ENCODE measurements at places on chromosomes 2 and 18.

DNA sequence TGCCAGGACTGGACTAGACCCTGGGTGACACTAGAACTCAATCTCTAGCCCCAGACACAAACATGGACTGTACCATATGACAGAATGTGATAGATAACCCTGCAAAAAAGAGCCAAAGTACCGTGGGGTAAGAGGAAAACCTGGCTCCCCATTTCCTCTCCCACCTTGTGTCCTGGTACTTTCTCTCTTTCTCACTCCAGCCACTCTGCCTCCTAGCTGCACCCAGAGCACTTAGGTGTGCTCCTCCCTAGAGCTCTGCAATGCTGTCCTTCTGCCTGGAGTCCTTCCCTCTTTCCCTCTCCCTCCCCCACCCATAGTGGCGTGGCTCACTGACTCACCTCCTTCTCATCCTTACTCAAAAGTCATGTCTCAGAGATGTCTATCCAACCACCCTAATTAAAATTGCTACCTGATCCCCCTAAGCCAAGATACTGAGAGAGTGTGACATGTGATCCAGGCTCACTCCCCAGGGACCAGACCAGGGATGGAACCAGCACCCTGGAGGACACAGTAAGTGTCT lies 171.3 kb downstream of the LOXHD1 start:
- DNase-seq = no peak

GRCh38 chr18:75554176-75554575 lies 126.7 kb upstream of the SMIM21 start:
- no peak for DNase-seq

GRCh38 chr2:33221046-33221784 lies 255.2 kb upstream of the RASGRP3 start:
- no peak for DNase-seq

- DNase-seq = no peak
Measured at GRCh38 chr2:231992888-231993287, 31.4 kb downstream of the DIS3L2 start.

- DNase-seq = peak; percentile 39
Measured at GRCh38 chr2:122999258-122999657, 1025.8 kb upstream of the CNTNAP5 start.

- DNase-seq = peak; percentile 74
Measured at GRCh38 chr18:35580701-35581539, 620 bp upstream of the GALNT1 start.

DNA sequence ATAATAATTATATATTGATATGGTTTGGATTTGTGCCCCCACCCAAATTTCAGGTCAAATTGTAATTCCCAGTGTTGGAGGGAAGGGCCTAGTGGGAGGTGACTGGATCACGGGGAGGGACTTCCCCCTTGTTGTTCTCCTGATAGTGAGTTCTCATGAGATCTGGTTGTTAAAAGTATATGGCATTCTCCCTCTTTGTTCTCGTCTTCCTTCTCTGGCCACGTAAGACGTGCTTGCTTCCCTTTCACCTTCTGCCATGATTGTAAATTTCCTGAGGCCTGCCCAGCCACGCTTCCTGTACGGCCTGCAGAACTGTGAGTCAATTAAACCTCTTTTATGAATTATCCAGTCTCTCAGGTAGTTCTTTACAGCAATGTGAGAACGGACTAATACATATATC lies 88.3 kb downstream of the ROCK2 start:
- DNase-seq = no peak
